ENCODE measurements at places on chromosomes 6 and 20. TPM values are rescaled to one million over a fixed set of nuclear protein-coding genes. Genes with fewer than 3 reads are reported as not detected.

The LIME1 gene
- 16.5 TPM for total RNA-seq

DNA sequence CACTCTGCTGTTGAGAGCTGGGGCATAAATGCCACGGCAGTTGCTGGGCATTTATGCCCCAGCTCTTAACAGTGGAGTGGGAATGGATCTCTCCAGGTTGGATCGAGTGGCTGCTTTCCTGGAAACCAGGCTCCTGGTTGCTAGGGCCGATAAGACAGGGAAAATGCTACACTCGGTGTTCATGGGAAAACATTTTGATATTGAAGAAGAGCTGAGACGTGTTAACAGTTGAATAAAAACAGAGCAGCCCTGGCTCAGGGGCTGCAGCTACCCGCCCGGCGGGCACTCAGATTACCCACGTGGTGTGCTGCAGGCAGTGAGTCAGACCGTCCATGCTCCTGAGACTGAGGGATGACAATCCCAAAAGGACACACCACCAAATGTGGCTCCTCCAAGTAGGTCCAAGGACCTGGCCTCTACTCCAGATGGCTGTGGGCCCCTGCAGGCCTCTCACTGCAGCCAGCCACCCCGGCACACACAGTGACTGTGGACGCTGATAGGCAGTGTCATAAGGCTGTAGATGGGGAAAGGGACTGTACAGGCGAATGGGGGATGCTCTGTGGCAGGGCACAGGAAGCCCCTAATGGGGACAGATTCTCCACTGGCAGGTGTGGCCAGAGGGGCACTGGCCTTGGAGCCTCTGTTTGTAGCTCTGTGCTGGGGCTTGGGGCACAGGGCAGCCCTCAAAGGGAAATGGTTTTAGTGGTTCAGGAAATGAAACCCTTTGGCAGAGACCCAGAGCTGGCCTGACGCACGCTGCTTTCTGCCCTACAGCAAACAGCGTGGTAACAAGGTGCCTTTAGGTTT is 237.8 kb downstream of the LY86 start:
- H3K4me1 ChIP-seq: no peaks in the 10 kb centered on the region
- no peak overlapping the region for H3K4me3 ChIP-seq
- H3K36me3 ChIP-seq: no peaks in the 10 kb centered on the region
- peaks cover 12% of the 10 kb centered on the region for H3K27me3 ChIP-seq
- no peak for DNase-seq
- H3K27ac ChIP-seq: no peak overlapping the region

GRCh38 chr20:8853805-8854338 is 215.0 kb upstream of the PLCB4 start:
- no peak overlapping the region for H3K4me3 ChIP-seq
- H3K36me3 ChIP-seq: no peaks in the 10 kb centered on the region
- no peak overlapping the region for H3K27ac ChIP-seq
- no peaks in the 10 kb centered on the region for H3K27me3 ChIP-seq

DNA sequence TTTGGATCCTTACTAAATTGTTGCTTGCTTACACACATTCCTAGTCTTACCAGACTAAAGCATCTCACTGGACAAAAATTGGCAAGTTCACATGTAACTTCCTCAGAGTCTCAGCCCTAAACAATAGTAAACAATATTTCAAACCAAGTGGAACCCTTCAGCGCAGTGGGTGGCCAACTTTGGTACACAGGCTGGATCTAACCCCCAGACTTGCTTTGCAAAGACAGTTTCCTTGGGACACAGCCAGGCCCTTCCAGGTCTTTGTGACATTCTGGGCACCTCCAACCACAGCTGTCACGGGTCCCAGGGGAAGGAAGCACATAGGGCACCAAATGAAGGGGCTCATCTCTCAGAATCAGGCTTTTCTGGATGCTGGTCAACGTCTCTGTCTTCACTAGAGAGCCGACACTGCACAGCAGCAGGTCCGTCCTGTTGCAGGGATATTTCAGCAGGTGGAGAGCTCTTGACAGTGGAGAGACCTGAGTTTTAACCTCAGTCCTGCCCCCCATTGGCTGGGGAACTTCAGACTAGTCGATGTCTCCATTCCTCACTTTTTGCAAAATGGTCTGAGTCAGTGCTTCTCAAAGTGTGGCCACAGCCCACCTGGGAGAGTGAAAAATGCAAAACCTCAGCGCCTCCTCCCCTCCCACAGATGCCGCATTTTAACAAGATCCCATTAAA is 91.4 kb downstream of the BFSP1 start:
- no peak overlapping the region for H3K27ac ChIP-seq
- H3K27me3 ChIP-seq: peaks cover 11% of the 10 kb centered on the region
- no peaks in the 10 kb centered on the region for H3K36me3 ChIP-seq
- no peak overlapping the region for H3K4me3 ChIP-seq

DNA sequence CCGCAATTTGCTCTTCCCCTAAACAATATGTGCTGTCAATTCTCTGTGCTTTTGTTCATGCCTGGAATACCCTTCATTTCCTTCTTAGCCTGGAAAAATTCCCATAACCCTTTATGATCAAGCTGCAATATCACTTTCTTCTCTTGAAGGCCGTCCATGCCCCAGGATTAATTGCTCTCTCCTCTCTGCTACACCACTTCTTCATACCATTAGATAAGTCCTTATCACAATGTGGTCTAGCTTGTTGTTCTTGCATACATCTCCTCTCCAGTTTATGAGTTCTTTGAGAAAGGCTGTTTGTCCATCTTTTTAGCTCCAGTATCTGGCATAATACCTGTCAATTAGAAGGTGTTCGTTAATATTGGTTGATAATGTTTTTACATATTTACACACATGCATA is 111.2 kb upstream of the SAMD5 start:
- peaks cover 13% of the 10 kb centered on the region for H3K4me1 ChIP-seq
- no peak overlapping the region for H3K27ac ChIP-seq
- H3K36me3 ChIP-seq: peaks cover 10% of the 10 kb centered on the region
- H3K27me3 ChIP-seq: no peaks in the 10 kb centered on the region
- no peak for DNase-seq

DNA sequence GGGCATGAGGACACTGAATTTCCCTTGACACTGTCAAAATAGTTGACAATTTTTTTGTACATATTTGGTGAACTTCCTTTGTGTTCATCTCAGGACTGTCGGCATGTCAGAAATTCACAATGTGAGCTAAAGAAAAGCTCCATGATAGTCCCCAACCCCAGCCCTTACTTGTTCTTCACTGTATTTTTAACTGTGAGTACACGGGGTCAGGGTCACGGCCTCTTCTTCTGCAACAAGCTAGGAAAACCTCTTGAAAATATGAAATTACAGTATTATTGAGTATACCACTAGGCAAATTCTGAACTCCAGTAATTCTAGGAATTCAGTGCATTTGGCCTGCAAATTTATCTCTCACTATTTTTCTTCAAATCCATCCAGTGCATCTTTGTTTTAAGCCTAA is 199.4 kb downstream of the SLC24A3 start:
- no peaks in the 10 kb centered on the region for H3K36me3 ChIP-seq
- H3K27me3 ChIP-seq: peaks cover 12% of the 10 kb centered on the region
- H3K4me3 ChIP-seq: no peak overlapping the region

- peaks cover 10% of the 10 kb centered on the region for H3K36me3 ChIP-seq
- H3K27ac ChIP-seq: no peak overlapping the region
- no peak for DNase-seq
- no peak overlapping the region for H3K4me3 ChIP-seq
Measured at GRCh38 chr6:152121910-152122309, 314.4 kb downstream of the ESR1 start.

Data from neural crest cell (in vitro differentiated cells).